ENCODE measurements at places on chromosomes 6 and 20.

DNA sequence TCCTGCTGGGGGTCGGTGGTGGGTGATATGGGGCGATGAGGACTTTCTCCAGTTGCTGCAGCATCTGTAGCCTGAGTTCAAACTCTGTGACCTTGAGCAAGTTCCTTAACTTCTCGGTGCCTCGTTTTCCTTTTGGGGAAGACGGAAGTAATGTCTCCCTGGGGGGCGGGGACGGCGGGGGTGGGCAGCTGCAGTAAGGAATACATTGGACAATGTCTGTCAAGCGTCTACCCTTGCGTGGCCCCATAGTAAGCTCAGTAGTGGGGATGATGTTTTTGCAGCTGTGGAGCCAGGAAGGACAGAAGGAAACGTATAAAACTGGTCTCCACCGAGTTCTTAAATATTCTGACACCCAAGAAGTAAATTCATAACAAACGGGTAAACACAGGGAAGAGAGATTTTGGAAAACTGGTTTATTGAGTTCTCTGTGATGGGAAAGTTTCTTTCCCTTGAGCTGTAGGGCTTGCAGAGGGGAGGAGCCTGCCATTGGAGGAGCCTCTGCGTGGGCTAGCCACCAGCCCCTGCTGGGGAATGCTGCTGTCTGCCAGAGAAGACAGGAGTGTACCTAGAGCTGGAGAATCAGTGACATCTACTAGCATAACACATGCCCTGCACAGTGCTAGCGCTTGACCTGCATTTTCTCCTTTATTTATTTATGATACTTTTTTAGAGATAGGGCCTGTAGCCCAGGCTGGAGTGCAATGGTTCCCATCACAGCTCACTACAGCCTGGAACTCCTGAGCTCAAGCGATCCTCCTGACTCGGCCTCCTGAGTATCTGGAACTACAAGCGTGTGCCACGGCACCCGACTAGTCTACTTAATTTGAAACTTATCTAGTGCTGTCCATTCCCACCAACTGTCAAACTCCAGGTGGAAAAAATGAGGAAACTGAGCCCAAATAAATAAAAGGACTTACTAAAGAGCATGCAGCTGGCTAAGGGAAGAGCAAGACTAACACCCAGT lies 1.2 kb upstream of the ACSS1 start:
- DNase-seq = no peak

- no peak for DNase-seq
Observed at GRCh38 chr20:14385176-14385740, 47.8 kb upstream of the FLRT3 start.

- DNase-seq = peak; percentile 28
Observed at GRCh38 chr6:100175814-100176310, 181.8 kb upstream of the MCHR2 start.

- no peak for DNase-seq
Observed at GRCh38 chr6:55528624-55529023, 50.4 kb downstream of the HMGCLL1 start.

- DNase-seq = peak; percentile 48
Observed at GRCh38 chr20:47274401-47275108, 81.9 kb downstream of the ZMYND8 start.

DNA sequence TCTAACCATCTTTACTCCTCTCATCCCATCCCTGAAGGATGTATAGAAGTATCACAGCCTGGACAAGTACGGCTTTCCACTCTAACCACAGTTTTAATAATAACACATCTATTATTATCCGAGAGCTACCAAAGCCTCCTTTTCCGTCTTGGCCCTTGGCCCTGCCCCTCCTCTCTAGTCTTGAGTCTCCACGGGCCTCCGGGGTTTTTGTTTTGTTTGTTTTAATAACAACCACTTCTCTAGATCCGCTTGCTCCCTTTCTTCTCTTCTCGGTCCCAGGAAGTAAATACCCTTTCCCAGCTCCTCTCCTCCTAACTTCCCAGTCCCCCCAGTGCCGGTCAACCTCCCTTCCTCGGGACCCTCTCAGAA lies 661 bp downstream of the LCA5 start:
- DNase-seq = no peak

DNA sequence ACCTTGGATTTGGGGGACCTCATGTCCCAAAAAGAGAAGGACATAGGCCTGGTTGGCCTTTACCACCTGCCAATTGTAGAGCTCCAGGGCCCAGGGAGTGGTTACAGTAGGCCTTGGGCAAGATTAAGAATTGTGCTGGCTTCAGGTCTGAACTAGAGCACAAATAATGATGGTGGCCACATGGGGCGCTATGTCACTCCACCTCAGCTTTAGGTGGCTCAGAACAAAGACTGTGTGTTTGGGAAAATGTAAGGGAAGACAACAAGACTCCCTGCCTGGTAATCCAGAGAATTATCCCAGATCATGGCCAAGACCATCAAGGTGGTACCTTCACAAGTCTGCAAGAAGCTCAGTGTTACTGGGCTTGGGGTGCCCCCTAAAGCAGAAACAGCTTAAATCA lies 224.9 kb upstream of the OPRM1 start:
- DNase-seq = no peak

GRCh38 chr20:25236450-25237304 lies 11.2 kb upstream of the PYGB start:
- no peak for DNase-seq

GRCh38 chr6:31267651-31268368 lies 4.1 kb downstream of the HLA-C start:
- DNase-seq = no peak

DNA sequence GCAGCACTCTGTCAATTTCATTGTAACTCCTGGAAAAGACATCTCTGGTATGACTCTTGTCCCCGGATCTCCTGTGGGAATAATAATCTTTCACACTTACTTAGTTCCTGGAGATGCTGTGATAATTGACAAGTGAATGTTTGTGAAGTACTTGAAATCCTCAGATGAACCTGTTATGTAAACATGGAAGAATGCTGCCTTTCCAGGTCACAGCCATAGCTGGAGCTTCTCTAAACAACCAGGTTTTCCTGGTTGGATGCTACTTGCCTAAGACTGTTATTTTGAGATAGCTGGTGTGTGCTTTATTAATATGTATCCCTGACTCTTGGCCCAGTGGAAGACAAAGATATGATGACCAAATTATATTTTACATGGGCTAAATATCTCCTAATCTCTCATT lies 228.6 kb downstream of the KCNQ5 start:
- no peak for DNase-seq

DNA sequence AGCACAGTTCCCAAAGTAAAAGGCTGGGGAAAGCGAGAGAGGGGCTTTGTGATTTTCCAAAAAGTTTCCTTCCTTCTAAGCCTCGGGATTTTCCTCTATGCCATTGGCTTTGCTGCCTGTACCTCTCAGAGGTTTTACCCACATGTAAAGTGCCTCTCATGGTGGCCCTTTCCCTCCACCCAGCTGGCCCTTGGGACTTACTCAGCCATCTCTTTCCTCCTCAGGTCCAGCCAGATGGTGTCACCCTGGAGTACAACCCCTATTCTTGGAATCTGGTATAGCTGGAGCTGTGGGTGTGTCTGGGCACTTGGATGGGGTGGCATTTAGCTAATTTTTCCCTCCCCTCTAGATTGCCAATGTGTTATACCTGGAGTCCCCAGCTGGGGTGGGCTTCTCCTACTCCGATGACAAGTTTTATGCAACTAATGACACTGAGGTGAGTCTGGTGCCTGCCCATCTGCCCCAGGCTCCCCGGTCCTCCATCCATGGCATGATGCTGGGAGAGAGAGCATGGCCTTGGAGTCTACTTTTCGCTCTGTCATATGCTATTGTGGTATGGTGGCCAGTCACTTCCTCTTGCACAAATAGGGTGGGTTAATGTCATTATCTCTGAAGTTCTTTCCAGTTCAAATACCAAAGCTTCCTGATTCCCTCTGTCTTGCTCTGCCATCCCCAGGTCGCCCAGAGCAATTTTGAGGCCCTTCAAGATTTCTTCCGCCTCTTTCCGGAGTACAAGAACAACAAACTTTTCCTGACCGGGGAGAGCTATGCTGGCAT lies 1.1 kb downstream of the CTSA start:
- no peak for DNase-seq

GRCh38 chr6:99151634-99152346 lies 197.7 kb downstream of the FAXC start:
- DNase-seq = no peak

- no peak for DNase-seq
Observed at GRCh38 chr20:54869765-54870164, 394.4 kb downstream of the DOK5 start.

- no peak for DNase-seq
Observed at GRCh38 chr20:17225851-17226409, 910 bp upstream of the PCSK2 start.

GRCh38 chr6:10995114-10995707 lies 48.9 kb downstream of the ELOVL2 start:
- no peak for DNase-seq

- DNase-seq = no peak
Observed at GRCh38 chr6:38684237-38684636, 18.7 kb downstream of the GLO1 start.

- DNase-seq = no peak
Observed at GRCh38 chr6:163965426-163966348, 551.2 kb downstream of the QKI start.

DNA sequence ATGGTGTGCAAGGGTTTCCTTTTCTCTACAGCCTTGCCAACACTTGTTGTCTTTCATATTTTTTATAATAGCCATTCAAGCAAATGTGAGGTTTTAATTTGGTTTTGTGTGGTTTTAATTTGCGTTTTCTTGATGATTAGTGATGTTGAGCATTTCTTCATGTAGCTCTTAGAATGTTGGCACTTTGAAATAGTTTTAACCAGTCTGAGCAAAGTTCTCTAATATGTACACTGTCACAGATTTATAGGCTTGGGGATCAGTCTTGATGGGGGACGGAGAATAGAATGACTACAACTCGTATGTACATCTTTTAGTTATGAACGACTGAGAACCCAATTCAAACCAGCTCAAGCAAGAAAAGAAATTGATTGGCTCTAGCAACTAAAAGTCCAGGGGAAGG lies 1003.1 kb downstream of the KIF16B start:
- DNase-seq = no peak

DNA sequence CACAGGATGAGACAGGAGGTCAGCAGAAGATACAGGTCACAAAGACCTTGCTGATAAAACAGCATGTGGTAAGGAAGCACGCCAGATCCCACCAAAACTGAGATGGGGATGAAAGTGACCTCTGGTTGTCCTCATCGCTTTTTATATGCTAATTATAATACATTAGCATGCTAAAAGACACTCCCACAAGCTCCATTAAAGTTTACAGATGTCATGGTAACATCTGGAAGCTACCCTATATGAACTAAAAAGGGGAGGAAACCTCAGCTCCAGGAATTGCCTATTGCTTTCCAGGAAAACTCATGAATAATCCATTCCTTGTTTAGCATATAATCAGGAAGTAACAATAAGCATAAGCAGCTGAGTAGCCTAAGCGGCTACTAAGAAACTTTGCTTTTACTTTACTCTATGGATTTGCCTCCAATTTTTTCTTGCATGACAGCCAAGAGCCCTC lies 8.4 kb upstream of the RIN2 start:
- DNase-seq = no peak

GRCh38 chr20:46330072-46330763 lies 21.9 kb upstream of the CDH22 start:
- no peak for DNase-seq

DNA sequence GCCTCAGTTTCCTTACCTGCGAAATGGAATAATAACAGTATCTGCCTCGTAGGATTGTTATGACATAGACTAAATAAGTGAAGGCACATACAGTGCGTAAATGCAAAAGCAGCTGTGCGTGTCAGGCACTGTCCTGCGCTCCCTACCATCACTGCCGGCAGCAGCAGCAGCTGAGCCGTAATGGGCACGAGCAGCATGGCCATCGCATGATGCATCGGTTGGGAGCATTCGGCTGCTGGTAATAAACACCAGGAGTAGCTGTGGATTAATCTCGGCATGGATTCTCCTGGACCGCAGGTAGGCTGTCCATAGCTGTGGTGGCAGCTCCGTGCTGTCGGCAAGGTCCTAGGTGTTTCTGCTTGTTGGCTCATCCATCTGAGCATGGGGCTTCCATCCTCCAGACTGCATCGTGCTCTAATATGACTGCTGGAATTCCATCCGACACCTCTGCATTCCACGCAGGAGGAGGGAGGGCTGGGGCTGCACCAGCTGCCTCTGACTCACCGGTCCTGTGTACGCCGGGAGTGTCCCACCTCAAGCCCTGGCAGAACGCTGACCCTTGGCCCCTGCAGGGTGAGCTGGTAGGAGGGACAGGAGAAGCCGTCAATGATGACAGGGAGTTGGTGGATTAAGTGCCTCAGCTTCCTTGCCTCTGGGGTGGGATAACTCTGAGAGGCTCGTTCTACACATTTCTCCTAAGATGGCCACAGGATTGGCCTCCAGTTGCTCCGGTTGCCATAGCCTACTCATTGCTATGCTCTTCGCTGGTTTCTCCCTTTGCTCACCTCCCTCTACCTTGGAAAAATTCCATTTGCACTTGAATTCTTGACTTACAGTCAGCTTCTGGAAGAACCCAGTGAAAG lies 100.9 kb upstream of the PMEPA1 start:
- DNase-seq = peak; percentile 38

DNA sequence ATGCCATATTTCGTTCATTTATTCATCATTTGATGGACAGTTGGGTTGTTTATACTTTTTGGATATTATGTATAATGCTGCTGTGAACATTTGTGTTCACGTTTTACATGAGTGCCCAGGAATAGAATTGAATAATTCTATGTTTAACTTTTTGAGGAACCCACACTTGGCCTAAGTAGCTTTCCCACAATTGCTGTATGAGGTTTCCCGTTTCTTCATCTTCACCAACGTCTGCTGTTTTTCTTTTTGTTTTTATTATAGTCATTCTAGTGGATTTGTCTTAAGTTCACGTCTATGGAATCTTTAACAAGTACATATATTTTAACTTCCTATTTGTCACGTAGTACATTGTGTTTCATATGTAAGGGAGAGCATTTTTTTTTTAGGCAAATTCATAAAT lies 110.3 kb downstream of the JARID2 start:
- no peak for DNase-seq

DNA sequence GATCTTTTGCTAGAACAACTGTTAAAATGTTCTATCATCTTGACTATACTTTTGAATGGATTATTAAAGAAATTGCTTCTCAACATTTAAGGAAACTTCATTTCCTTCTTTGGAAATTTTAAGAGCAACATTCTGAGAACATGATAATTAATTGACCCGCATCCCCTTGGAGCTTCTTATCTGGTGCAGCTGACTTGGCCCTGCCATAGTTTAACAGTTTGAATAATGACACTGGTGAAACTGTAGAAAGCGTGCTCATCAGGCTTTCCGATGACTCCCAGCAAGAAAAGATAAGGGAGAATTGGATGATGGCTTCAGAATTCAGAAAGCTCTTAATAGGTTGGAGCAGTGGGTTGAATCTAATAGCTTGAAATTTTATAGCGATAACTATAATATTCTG lies 38.1 kb downstream of the SNX9 start:
- no peak for DNase-seq

DNA sequence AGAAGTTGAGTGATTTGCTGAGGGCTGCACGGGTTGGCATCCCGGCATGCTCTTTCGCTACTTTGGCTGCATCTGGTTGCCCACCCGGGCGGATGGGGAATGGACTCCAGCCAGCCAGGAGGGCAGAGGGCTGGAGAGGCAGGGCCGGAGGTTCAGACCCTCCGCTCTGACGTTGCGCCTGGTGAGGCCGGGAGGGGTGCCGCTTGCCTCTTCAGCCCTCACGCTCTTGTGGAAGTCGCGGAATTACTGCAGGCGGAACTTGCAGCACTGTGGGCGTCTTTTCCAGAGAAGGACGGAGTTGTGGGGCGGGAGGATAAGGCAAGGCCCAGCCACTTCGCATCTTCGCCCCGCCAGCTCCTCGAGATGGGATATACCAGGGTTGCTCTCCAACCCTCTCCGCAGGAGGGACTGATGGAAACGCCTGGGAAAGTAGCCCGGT lies 656 bp downstream of the RTEL1 start:
- no peak for DNase-seq

Data from T1000 (cell line).